Stimulated activated CD8-positive, alpha-beta memory T cell treated with anti-CD3 and anti-CD28 coated beads, Interleukin-15, amount 100 ng/mL, for 24 hours (primary cell): ENCODE measurements at places on chromosomes 2 and 18.

DNA sequence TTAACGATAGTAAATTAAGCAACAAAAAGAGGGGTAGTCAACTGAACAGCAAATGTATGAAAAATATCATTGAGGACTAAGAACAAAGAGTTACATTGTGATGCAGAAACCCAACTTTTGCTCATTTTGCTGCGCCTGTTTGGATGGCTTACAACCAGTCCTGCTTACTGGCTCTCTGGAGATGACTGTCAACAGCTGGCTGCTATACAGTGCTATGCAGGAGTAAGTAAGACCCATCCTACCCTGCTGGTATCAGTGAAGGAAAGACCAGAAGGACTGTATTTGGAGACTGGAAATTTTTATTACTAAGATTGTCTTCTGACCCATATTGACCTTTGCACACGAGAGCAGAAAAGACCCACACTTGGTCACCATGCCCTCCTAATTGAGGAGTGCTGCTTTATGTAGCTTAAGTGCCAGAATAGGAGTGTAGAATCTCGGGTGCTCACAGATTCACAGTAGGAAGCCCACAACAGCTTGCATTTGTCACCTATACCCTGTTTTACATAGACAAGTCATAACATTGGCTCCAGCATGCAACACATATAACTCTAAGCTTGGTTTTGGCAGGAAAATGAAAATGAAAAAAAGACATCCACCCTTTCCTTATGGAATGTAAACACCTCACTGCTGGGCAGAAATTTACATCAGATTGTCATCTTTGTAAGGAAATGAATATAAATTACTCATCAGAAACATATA lies 1915.0 kb upstream of the CELF4 start:
- no peak for DNase-seq

DNA sequence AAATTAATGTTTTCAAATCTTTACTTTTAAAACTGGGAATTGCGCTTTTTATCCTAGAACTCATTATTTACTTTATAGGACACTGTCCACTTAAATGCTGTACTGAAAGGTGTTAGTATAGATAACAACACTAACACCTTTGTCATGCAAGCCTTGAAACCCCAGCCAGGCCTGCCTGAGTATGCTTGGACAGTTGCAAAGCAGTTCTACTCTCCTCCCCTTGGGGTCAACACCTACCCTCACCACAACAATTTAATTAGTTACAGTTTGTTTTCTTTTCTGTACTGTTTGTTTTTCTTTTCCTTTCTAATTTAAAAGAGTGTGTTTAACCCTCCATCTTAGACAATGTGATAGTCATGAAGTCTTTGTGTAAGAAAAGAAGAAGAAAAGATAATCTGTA lies 18.9 kb upstream of the FAM98A start:
- DNase-seq: no peak

DNA sequence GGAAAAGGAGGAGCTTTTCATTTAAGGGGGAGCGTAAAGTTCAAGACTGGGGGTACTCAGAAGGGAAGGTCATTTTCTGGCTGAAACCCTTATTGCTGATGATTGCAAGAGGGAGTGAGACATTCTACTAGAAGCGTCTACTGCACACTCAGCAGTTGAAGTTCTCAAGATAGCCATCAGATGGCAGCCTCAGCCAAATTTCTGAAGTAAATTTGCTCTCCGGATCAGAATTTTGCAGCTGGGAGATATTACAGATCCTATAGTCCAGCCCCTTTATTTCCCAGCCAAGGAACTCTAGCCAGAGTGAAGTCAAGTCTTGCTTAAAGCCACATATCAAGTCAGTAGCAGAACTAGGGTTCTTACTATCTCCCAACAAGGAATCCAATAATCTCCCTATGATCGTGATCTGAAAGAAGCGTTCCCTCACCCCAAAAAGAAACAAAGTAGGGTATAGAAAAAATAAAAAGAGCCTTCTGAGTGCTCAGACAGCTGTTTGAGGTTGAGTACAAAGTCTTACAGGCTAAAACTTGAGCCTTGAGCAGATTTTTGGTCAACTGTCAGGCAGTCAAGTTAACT lies 24.0 kb downstream of the RAX start:
- no peak for DNase-seq

GRCh38 chr2:100051253-100051652 lies 91.1 kb downstream of the AFF3 start:
- DNase-seq: no peak
